ENCODE measurements at places on chromosomes 16 and 17. TPM values are rescaled to one million over a fixed set of nuclear protein-coding genes. Genes with fewer than 3 reads are reported as not detected.

SLC38A8 gene
- not detected for total RNA-seq

DNA sequence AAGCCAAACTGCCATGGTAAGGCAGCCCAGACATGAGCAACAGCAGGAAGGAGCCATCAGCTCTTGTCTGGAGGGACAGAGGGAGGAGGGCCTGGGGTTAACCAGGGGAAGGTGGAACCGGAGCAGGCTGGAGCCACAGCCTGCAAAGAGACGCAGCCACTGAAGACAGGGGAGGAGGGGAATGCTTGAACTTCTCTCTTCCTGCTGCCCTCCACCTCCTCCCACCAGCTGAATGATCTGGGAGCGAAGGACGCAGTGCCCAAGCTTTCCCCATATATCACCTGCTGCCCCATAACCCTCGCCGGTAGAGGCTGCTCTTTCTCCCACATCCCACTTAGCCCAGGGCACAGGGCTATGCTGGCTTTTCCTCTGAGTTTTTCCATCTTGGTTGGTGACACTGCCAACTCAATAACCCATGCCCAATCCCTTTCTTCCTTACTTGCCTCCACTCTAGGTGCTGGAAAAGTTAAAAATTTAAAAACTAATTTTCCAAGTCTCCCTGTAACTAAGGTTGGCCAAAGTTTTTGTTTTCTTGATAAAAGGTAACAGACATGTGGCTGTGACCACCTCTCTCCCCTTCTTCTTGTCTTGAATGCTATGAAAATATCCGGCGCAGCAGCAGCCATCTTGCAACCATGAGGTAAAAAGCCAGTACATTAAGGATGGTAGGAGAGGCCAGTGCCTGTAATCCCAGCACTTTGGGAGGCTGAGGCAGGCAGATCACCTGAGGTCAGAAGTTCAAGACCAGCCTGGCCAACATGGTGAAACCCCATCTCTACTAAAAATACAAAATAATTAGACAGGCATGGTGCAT is 21.8 kb upstream of the CACNG4 start:
- no peak overlapping the region for H3K27ac ChIP-seq
- no peak for DNase-seq
- no peak overlapping the region for H3K4me3 ChIP-seq
- no peaks in the 10 kb centered on the region for H3K27me3 ChIP-seq
- H3K36me3 ChIP-seq = peaks cover 8% of the 10 kb centered on the region

DNA sequence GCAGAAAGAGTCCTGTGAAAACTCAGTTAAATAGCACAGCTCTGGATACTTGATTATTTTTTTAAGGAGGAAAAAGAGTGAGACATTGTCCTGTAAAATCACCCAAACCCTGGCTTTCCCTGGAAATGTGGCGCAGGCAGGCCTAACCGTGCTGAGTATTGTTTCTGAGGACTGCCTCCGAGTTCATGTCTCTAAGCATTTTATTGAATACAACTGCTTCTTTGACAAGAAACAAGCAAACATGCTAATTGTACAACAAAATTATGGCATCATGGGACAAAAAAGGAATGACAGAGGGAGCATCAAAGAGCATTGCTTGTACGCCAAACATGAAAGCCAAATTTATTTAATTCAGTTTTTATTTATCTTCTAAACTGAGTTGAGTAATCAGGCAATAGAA is 64.5 kb upstream of the HSBP1 start:
- no peak overlapping the region for H3K27ac ChIP-seq
- no peaks in the 10 kb centered on the region for H3K27me3 ChIP-seq
- H3K4me3 ChIP-seq = no peak overlapping the region
- peaks cover 4% of the 10 kb centered on the region for H3K4me1 ChIP-seq
- H3K36me3 ChIP-seq = no peaks in the 10 kb centered on the region
- no peak for DNase-seq

DNA sequence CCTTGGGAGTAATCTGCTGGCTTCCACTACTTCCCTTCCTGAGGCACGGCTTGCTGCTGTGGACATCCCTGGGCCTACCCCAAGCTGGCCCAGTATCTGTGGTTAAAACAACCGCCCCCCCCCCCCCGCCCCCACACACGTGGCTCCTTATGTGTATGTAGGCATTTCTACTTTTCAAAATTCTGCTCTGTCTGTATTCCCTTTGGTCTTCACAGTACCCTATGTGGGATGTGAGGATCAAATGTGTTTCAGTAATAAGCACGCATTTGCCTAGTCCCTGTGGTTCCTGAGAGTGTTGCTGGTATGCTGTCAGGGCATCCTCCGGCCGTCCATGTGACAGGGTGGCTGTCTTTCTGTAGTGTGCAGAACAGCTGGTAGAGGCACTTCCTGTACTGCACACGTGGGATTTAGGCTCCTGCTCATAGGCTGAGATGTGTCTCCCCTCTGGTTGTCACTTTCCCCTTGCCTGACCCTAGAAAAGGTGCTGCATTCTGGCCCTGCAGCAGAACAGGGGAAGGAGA is 2.2 kb downstream of the NT5M start:
- peaks cover 13% of the 10 kb centered on the region for H3K36me3 ChIP-seq
- peaks cover 13% of the 10 kb centered on the region for H3K27me3 ChIP-seq

DNA sequence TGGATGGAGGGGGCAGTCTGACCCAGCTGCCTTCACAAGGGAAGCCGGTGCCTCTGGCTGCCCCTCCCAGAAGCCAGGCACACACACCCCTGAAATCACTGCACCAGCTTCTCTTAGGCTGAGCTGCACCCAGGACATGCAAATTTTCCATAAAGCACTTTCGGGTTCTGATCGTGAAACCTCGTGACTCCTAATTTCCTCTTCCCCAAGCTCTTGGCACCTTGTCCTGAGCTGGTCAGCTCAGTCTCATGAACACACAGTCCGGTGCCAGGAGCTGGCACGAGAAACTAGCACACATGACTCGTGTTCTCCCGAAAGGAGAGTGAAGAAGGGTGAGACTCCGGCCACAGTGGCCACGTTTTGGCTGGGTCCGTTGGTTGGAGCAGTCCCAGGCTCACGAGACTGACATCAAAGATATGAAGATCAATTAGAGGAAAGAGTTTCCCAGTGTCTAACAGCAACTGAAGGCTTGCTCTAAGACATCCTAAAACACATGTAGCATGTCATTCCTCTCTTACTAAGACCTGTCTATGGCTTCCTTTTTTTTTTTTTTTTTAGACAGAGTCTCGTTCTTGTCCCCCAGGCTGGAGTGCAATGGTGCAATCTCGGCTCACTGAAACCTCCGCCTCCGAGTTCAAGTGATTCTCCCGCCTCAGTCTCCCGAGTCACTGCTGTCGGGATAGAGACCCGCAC is 9.2 kb upstream of the ABR start:
- DNase-seq = no peak
- H3K36me3 ChIP-seq = no peaks in the 10 kb centered on the region
- peaks cover 12% of the 10 kb centered on the region for H3K4me1 ChIP-seq
- H3K27me3 ChIP-seq = peaks cover 12% of the 10 kb centered on the region

GRCh38 chr17:28473542-28473941 is at the start of gene SLC13A2:
Gene SLC13A2, plus strand, starts transcription at chr17:28473644. Its CDS starts 69 bp downstream, at chr17:28473713.
- no peaks in the 10 kb centered on the region for H3K27me3 ChIP-seq
- H3K27ac ChIP-seq = no peak within 1 kb of the TSS
- H3K4me3 ChIP-seq = no peak within 1 kb of the TSS
- H3K4me1 ChIP-seq = peaks cover 5% of the 10 kb centered on the region
- H3K36me3 ChIP-seq = no peaks in the 10 kb centered on the region

DNA sequence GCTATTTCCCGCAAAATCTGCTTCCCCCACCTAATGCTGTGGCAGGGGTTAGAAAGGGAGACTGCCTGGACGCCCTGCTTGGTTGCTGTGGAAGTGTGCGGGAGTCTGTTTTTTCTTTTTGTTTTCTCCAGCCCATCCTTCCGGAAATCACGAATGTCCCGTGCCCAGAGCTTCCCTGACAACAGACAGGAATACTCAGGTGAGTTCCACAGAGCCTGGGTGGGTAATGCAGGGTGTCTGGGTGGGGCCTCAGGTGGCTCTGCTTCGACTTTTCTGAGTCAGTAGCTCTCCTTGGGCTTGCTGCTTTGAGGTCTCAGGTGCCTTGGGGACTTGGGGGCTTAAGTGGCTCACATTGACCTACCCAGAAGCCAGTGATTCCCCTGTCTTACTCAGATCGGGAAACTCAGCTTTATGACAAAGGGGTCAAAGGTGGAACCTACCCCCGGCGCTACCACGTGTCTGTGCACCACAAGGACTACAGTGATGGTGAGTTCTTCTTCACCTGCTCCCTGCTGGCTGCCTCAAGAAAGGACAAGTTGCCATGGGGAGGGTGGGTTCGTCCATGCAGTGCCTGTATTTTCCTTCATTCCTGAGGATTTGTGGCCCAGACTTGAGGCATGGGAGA is 11.4 kb downstream of the LIMD2 start:
- H3K4me1 ChIP-seq = no peaks in the 10 kb centered on the region
- no peak overlapping the region for H3K27ac ChIP-seq
- no peaks in the 10 kb centered on the region for H3K27me3 ChIP-seq
- no peak for DNase-seq

- no peaks in the 10 kb centered on the region for H3K36me3 ChIP-seq
- DNase-seq = no peak
- no peaks in the 10 kb centered on the region for H3K27me3 ChIP-seq
- H3K4me1 ChIP-seq = no peaks in the 10 kb centered on the region
These were observed 295.7 kb downstream of the SNX29 start for GRCh38 chr16:12272264-12272663.

ENPP7 gene
- total RNA-seq = 0.11 TPM

DNA sequence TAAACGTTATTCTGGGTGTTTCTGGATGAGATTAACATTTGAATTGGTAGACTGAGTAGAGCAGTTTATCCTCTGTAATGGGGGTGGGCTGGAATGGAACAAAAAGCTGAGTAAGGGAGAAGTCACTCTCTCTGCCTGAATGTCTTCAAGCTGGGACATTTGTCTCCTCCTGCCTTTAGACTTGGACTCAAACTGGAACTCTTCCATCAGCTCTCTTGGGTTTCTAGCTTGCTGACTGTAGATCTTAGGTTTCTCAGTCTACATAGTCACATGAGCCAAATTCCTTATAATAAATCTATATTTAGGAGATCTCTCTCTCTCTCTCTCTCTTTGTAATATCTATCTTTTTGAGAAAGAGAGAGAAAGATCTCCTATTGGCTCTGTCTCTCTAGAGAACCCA is 553.3 kb upstream of the CDH11 start:
- H3K4me3 ChIP-seq = no peak overlapping the region
- H3K27me3 ChIP-seq = peaks cover 4% of the 10 kb centered on the region
- no peaks in the 10 kb centered on the region for H3K36me3 ChIP-seq

DNA sequence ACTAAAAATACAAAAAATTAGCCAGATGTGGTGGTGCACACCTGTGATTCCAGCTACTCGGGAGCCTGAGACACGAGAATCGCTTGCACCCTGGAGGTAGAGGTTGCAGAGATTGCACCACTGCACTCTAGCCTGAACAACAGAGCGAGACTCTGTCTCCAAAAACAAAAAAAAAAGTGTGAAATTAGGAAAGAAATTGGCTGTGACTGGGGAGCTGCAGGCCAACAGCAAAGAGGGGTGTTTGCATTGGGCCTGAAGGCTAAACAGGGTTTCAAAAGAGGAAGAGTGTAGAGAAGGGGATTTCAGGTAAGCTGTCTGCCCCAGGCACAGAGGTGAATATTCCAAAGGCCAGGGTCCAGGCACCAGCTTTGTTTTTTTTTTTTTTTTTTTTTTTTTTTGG is 9.4 kb downstream of the BMERB1 start:
- no peaks in the 10 kb centered on the region for H3K27me3 ChIP-seq
- no peak overlapping the region for H3K27ac ChIP-seq
- no peaks in the 10 kb centered on the region for H3K4me1 ChIP-seq
- 0 out of 2 replicates have a peak, but pooled peaks cover 3% of the 10 kb centered on the region for H3K36me3 ChIP-seq
- H3K4me3 ChIP-seq = no peak overlapping the region

DNA sequence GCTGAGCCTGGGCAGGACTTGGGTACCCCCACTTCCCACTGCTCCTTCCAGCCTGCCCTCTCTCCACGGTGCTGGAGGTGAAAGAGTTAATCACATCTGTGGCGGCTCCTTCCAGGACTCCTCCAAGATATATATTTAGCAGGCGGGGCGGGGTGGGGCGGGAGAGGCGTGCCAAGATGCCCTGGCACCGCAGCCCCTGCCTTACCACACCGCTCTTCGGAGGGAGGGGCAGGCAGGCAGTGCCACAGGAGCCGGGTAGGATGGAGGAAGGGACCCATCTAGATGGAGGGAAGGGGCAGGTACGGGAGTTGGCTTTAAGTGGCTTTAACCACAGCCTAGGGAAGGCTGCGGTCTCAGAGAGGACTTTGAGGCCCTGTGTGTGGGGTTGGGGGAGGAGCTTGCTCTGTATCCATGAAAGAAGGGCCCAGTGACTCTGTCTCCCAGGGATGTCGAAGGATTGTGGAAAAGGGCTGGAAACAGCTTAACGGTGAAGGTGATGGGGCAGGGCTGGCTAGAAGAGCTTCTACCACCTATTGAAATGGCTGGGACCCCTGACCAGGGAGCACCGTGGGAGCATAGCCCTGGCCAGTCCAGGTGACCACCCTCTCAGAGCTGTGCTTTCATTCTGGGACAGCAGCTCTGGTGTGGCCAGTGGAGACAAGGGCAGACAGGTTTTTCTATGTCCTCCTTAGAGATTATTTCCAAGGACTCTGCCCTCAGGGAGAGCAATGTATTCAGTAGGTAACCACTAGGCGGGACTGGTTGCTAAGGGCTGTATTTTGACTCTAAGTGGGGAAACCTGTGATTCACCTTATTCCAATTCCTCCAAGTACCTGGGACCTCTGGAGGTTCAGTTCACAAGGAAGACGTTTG is 13.0 kb downstream of the GPR142 start:
- peaks cover 13% of the 10 kb centered on the region for H3K4me1 ChIP-seq
- no peak overlapping the region for H3K27ac ChIP-seq
- no peak overlapping the region for H3K4me3 ChIP-seq
- no peak for DNase-seq
- H3K36me3 ChIP-seq = no peaks in the 10 kb centered on the region

CDRT15L2 gene
- total RNA-seq = not detected

- peaks cover 25% of the 10 kb centered on the region for H3K36me3 ChIP-seq
- H3K4me1 ChIP-seq = peaks cover 39% of the 10 kb centered on the region
- no peak overlapping the region for H3K4me3 ChIP-seq
- H3K27ac ChIP-seq = no peak overlapping the region
- DNase-seq = no peak
- no peaks in the 10 kb centered on the region for H3K27me3 ChIP-seq
These were observed 9.4 kb downstream of the HSPB9 start for GRCh38 chr17:42131981-42132432.

- no peak overlapping the region for H3K4me3 ChIP-seq
- no peak overlapping the region for H3K27ac ChIP-seq
- peaks cover 4% of the 10 kb centered on the region for H3K36me3 ChIP-seq
- peaks cover 1% of the 10 kb centered on the region for H3K4me1 ChIP-seq
- H3K27me3 ChIP-seq = no peaks in the 10 kb centered on the region
- DNase-seq = no peak
These were observed 258.6 kb upstream of the FOXF1 start for GRCh38 chr16:86251682-86252081.

DNA sequence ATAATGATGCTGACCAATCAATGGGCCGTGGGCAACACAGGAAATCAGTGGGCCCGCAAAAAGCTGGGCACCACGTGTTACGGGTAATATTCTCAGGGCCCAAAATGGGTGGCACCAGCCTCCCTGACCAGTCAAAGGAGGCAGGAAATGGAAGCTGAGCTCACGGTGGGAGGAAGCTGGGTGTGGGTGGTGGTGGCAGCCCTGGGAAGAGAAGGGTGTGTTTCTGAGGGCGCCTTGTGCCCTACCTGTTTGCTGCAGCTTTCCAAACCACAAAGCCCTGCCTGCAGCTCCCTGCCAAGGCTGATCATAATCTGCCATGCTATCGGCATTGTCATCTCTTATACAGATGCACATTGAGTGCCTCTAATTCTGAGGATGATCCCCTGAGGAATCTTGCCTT is 457.9 kb downstream of the SLC39A11 start:
- H3K27me3 ChIP-seq = no peaks in the 10 kb centered on the region
- no peak overlapping the region for H3K27ac ChIP-seq
- no peaks in the 10 kb centered on the region for H3K36me3 ChIP-seq
